GM12864 (cell line): ENCODE measurements at places on chromosomes 7 and 10.

DNA sequence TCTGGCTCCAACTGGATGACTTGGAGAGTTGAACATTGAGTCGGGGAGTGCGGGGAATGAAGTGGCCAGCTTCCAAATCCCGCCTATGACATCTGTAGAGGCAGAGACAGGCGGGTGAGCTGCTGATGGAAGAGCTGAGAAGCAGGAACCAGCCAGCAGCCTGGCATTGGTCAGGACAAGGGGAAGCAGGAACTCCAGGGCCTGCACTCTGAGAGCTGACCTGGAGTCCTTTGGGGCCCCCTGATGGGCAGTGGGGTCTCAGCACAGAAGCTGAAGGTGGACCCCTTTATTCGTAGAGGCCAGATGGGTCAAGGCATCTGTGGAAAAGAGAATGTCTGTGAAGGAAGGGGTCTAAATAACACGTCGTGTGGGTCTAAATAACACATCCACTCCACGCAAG lies 57.0 kb downstream of the SEC61G start:
- DNase-seq = no peak

- DNase-seq = no peak
Measured at GRCh38 chr7:44098092-44099068, 5.8 kb upstream of the AEBP1 start.

DNA sequence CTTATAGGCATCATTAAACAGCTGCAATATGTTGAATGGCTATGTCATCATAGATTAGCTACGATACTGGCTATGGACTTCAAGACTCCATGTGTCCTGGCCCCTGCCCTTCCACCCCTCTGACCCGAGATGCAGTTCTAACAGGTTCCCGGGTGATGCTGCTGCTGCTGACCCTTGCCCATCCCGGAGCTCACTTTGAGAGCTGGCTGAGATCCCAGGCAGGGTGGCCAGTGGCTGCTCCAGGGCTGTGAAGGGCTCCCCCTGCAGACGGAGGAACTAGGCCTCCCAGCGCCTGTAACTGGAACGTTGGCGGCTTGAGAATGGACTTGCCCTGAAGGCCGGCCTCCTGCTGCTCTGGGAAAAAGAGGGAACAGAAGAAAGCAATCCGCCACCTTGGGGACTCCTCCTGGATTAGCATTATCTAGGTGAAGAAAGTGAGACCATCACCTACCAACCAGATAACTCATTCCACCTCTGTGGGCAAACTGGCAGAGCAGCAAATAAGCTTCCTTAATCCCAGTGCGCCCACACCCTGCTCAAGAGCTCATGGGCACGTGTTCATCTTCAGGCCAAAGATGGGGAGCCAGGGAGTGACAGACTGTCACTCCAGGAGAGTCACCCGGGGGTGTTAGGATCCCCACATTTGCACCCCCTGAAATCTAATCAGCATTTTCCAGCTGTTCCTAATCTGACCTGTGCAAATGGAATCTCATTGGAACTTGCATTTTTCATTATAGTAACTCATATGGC lies 56.8 kb downstream of the PARP12 start:
- DNase-seq = no peak

- no peak for DNase-seq
Measured at GRCh38 chr7:12436126-12436525, 32.5 kb upstream of the VWDE start.

DNA sequence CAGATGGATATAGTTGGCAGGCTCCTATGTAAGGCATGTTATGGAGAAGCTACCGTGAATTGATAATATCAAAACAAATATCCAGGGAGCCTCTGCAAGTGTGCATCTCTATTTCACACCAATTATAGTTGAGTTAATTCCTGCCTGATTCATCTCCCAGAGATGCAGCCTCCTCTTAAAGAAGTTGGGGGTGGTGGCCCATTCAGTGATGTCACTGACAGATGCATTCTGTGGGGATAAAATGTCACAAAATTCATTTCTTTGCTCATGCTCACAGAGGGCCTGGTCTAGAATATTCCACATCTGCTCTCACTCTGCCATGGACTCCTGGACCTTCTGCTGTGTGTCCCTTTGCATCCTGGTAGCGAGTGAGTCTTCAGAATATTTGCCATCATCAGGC lies 189.1 kb upstream of the PRSS1 start:
- no peak for DNase-seq

DNA sequence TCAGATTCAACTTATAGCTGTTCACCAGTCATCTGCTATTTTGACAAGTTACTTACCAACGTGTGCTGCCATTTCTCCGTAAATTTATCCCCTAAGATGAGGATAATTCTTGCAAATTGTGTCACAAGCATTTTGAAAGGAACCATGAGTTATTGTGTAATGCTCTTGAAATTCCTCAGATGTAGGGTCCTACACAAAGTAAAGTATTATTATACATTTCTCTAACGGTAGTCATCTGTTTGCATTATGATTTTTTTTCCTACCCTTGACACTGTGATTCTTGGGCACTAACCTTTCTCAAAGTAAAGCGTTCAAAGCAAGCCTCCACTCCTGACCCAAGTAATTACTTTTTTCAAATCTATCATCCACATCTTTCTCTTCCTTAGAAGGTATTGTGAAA lies 8.1 kb downstream of the HERC4 start:
- no peak for DNase-seq

DNA sequence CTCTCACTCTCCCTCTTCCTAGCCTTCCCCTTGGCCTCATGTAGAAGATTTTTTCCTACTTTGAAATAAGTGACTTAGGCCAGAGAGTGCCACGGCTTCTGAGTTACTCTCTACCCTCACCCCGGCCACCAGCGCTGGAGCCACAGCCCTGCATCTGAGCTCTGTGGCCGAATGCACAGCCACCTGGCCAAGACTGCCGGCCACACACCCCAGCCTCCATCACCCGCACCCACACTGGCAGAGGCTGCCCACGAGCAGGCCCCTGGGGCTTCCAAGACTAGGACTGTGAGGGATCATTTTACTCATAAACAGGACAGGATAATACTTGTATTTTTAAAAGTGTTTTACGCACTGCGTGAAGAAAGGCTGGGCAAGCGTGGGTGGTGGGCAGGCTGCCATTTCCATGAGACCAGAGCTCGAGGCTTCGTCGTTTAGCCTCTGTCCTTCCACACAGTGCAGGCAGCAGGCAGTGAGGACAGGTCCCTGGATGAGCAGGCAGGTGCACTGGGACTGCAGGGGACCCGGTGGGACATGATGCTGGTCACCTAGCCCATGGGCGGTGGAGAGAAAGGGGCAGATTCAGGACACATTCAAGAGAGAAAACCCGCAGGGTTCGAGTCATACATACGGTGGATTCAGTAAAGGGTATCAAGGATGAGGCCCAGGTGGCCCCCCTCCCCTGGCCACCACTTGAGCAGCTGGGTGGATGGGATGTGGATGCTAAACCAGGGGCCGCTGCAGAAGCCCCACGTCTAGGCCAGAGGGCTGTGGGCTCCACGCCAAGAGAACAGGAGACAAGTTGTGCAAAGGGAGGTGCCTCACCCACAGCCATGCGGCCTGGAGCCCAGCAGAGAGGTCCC lies 35.5 kb upstream of the RNF32 start:
- DNase-seq = no peak

DNA sequence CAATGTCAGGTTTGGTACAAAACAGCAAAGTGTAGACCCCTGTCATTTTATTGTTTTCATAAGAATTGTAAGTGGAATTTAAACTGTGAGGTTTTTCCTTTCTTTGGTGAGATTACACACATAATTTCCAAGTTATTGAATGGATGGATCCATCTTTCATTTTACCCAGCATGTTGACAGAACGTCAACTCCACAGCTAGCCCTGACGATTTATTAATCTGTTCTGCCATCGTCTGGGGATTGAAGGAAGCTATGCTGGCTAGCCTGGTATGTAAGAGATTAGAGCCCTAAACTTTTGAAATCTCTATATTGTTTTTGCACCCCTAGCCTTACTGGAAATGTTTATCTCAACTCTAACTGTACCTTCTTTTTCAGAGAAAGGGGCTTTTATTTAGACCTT lies 8.6 kb downstream of the WNT16 start:
- no peak for DNase-seq

- DNase-seq = no peak
Measured at GRCh38 chr7:82605247-82605864, 161.8 kb upstream of the CACNA2D1 start.

DNA sequence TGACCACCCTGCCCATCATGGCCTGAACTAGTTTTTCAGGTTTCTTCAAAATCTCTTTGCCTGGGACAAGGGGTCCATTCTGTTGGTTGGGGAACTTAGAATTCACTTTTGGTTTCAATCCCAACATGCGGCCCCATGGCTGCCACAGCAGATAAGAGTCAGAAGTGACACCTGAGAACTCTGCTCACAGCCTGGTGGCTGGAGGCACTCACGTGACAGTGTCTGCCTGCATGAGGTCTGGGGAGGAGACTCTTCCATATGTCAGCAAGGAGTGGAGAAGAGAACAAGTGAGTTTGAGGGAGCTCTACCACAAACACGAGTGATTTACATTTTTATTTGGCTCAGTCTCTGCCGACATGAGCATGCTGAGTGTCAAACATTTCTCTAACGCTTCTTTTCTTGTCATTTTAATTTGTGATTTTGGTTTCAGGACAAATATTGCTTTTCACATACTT lies 370.4 kb downstream of the TNS3 start:
- no peak for DNase-seq

GRCh38 chr7:63042730-63043511 lies 955.7 kb upstream of the ZNF722 start:
- DNase-seq = no peak
